ENCODE measurements at places on chromosomes 5 and 9.

GRCh38 chr9:4430432-4431261, 59.6 kb upstream of the SLC1A1 start:
- no peak for DNase-seq

DNA sequence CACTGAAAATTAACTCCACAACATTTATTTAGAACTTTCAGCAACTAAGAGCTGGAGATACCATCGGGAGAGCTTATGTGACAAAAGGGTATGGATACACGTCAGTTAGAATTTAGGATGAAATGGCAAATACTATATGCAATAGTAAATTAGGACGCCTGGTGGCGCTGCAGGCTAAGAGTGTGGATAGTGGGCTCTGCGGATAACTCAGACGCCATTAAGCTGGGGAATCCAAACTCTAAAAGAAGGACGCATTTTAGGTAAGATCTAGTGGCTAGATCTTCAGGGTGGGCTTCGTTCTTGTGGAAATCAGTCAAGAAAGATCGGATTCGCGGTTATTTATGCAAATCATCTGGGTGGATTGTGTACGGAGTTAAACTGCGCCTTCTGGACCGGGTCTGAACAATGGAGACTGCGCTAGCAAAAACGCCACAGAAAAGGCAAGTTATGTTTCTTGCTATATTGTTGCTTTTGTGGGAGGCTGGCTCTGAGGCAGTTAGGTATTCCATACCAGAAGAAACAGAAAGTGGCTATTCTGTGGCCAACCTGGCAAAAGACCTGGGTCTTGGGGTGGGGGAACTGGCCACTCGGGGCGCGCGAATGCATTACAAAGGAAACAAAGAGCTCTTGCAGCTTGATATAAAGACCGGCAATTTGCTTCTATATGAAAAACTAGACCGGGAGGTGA, at the start of gene PCDHB5:
Gene PCDHB5, plus strand, starts transcription at position 177 of the 688 bp plus-strand sequence. Its CDS starts 229 bp downstream, at position 406.
- no peak for DNase-seq

GRCh38 chr9:108783731-108784495, 71.9 kb downstream of the ACTL7B start:
- no peak for DNase-seq

- DNase-seq: no peak
Measured at GRCh38 chr5:33817301-33817700, 74.5 kb downstream of the ADAMTS12 start.

GRCh38 chr9:86494644-86495111, 140.5 kb upstream of the TUT7 start:
- DNase-seq: no peak

GRCh38 chr5:103456476-103456875, 106.1 kb downstream of the NUDT12 start:
- DNase-seq: no peak

DNA sequence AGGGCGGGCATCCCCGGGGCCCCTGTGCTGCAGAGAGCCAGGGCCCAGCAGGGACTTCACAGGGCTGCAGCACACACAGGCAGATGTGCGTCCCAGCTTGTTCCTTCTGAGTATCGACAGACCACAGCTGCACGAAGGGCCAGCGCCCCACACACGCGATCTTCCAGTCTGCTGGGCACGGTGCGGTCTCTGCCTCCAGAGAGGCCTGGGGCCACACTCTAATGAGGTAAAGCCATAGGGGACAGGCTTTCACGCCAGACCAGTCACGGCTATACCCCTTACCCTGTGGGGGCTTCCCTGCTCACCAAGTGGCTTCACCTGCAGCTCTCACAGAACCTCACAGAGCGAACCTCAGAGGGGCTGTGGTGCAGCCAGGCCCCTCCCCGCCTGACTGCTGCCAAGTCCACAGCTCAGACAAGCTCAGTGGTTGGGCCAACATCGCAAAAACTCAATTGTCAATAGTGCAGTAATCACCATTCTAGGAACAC, 82.2 kb downstream of the SHB start:
- no peak for DNase-seq

DNA sequence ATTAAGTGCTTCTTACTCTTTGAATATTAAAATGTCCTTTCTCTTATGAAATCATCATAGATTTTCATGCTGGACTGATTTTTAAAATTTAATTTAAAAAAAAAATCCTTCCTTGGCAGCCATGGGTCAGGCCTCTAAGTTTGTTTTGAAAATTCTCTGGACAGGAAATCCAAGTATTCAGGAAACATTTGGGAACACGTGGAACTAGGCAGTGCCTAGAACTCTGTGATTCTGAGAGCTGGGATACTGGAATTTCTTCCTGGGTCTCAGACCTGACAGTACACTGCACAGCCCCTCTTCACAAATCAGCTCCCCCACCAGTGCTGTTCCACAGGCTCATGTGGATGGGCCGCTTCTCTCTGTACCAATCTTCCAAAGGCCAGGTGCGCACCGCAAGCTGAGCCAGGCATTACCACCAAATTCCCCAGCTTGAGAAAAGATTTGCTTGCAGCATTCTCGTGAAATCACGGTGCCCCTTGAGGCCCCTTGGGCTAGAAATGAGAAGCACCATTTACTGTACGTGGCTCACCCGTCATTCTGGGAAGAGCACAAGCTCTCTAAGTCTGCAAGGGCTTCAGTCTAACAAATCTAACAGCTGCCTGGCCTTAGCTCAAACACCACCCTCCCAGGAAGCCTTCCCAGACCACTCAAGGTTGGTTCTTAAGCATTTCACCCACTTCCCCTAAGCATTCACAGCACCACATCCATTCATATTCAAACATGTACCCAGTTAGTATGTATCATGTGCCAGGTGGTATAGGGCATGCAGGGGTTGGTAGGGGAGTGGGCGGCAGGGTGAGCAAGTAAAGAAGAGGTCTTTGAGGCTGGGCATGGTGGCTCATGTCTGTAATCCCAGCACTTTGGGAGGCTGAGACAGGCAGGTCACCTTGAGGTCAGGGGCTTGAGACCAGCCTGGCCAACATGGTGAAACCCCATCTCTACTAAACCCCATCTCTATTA, 26.5 kb downstream of the B4GALT1 start:
- no peak for DNase-seq

Measured in stimulated activated CD4-positive, alpha-beta T cell treated with anti-CD3 and anti-CD28 coated beads, Interleukin-12 subunit alpha, Interleukin-12 subunit beta, amount 100 ng/mL, for 24 hours (primary cell).